ENCODE measurements at places on chromosomes 2 and 18.

GRCh38 chr2:82837588-82838304 lies 1621.3 kb downstream of the SUCLG1 start:
- DNase-seq, result peak; percentile 20

GRCh38 chr2:142153601-142154000 lies 22.8 kb upstream of the LRP1B start:
- no peak for DNase-seq

- DNase-seq, result no peak
These were observed 87.1 kb downstream of the GORASP2 start for GRCh38 chr2:171016125-171016524.

DNA sequence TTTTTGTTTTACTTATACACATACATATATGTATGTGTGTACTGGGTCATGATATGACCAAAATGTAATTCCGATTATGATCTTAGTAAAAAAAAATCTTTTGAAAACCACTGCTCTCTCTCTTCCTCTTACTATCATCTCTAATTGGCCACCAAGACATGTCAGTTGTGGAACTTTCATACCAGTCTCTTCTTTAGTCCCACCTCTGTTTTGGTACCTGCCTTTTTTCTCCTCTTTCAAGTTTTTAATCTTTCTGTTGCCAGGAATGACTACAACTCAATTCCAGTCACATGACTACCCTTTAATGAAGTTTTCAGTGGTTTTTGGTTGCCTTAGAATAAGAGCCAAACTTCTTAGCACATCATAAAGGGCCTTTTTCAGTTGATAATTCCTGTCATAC lies 17.1 kb downstream of the RBM44 start:
- no peak for DNase-seq

- peak; percentile 39 for DNase-seq
These were observed 40.0 kb upstream of the LAPTM4A start for GRCh38 chr2:20091305-20091991.

DNA sequence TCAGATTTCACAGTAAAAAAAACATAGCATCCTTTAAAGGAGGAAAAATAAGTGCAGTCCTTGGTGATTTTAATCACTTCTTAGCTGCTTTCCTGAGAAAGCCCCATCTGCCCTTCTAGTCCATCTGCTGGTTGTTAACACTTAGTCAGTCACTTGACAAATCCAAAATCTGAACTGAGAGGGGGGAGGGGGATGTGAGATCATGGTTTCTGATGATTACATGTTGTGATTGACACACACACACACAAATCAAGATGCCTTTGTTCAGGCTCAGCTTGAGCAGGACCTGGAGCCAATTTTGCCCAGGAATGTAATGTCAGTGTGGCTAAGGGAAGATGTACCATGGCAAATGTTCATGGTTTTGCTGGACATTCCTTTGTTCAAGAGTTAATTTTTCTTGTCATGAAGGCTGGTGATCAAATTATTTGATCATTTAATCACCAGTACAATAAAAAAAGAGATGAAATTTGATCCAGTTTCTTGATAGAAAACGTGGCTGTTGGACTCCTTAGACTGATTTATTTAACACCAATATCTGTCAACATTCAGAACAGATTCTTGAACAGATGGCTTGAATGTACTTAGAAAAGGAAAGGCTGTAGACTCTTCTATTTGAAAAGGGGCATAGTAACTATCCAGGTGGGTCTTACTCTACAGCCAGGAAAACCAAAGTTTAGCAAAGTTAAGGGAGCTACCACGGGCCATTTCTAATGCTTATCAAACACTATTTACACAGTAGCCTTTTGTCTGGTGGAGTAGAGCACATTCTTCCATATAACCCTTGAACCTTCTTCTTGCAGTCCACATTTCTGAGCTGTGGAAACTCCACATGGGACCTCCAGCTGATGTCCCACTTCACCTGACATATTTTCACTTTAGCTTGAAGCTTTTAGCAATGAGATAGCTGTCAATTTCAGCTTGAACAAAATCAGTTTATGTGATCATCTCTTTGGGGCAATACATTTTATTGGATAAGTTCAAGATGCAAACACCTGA lies 408.7 kb downstream of the PIK3C3 start:
- DNase-seq, result no peak

Measured in A549 (cell line).